ENCODE measurements at places on chromosomes 6 and 20.

DNA sequence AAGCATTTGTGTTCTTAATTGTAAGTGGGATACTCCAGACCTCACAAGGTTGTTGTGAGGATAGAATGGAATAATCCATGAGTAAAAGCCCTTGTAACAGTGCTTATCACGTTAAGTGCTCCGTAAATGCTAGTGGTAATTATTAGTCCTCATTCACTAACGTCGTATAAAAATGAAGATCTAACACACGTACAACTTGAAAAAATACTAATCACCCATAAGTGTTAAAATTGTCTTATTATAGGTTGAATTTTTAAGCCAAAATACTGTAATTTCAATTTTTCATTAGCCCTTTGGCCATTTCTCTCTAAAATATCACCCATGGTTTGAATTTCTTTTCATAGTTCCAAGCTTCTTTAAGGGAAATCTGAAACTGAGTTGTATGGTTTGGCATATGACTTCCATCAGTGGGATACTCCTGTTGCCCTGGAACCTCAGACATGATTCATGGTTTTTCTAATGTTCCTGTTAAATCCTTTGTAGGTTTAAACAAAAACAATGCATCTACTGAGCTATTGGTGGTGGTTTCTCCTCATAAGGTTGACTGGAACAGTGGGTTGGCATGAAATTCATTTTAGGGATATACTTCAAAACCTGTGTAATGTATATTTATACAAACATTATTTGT, 19.1 kb downstream of the XRN2 start:
- peak; percentile 1 for DNase-seq

GRCh38 chr6:92114091-92114675, 1305.2 kb downstream of the EPHA7 start:
- no peak for DNase-seq

DNA sequence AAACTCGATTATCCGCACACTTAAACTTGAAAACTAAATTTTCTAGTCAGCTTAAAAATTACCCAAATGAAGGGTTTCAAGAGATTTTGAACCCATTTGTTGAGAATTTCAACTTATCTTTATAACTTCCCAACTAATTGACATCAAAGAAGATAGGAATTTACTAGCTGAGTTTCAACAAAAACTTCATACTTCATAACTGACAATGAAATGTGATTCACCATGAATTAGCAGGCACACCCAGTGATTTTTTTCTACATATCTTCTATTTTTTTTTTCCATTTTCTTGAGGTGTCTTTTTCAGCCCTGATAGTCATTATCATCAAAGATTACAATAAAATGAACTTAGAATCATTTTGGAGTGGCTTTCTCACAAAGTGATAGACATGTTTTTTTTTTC, 26.7 kb downstream of the TNFAIP3 start:
- no peak for DNase-seq

DNA sequence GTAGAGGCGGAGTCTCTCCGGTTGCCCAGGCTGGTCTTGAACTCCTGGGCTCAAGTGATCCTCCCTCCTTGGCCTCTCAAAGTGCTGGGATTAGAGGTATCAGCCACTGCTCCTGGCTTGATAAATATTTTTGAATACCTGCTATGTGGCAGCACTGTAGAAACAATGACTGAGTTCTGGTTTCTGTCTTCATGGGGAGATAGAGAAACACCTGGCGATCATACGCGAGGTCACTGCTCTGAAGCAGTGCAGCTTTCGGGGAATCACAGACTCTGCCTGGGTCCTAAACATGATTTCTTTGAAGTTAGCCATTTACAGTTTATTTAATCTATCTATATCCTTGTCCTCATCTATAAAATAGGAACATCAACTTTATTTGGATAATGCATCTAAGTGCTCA, 31.2 kb downstream of the DOK5 start:
- no peak for DNase-seq

DNA sequence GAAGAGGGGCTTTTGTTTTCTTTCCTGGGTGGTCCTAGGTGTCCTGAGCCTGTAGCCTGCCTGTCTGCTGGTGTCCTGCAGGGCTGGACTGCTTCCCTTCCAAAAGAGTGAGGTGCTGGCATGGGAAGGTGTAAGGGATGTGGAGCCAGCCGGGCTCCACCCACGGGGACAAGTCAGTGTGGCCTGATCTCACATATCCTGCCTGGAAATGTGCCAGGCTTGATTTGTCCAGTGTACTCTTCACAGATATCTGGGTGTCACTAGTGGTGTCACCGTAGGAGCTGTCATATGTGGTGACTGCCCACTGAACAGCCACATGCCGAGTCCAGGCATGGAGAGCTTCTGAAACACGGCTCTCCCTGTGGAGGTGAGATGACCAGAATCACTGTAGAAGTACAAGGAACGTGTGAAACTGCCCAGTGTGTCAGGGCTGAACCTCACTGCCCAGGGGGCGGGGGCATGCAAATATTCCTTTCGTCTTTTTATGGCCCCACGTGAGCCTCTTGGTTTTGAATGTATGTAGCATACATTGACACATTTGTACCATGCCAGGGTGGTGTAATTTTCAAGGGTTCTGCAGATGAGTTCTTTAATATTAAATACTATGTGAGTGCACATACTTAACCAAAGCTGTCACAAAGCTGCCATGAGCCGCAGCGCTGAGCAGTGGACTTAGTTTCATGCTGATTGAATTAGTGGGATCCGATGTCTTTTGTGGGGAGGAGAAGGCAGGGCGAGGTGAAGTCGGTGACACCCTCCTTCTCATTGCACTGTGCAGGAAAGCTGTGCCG, 55.8 kb downstream of the CDH4 start:
- DNase-seq = no peak

- DNase-seq = peak; percentile 45
Observed at GRCh38 chr6:2396846-2397630, 151.6 kb upstream of the GMDS start.

- no peak for DNase-seq
Observed at GRCh38 chr6:101290346-101290745, 103.2 kb upstream of the GRIK2 start.

GRCh38 chr6:18350271-18350670, 36.9 kb upstream of the RNF144B start:
- no peak for DNase-seq

GRCh38 chr6:155595284-155595683, 139.6 kb upstream of the NOX3 start:
- DNase-seq = no peak

- no peak for DNase-seq
Observed at GRCh38 chr6:125942672-125943527, 13.7 kb upstream of the HINT3 start.

DNA sequence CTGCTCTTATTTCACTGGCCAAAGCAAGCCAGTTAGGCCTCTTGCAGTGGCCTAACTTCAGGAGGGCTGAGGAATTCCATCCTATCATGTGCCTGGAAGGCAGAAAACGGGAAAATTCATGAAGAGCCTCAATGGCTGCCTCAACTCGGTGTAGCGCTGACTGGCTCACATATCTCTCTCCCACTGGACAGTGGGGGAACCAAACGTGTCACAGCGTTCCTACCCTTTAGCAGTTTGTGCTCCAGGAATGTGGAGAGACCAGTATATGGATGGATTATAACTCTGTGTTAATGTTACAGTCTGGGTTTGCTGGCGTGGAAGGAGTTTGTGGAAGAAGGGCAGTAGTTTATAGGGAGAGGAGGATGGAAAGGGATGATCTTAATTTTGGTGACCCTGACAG, 11.8 kb upstream of the C2 start:
- no peak for DNase-seq

DNA sequence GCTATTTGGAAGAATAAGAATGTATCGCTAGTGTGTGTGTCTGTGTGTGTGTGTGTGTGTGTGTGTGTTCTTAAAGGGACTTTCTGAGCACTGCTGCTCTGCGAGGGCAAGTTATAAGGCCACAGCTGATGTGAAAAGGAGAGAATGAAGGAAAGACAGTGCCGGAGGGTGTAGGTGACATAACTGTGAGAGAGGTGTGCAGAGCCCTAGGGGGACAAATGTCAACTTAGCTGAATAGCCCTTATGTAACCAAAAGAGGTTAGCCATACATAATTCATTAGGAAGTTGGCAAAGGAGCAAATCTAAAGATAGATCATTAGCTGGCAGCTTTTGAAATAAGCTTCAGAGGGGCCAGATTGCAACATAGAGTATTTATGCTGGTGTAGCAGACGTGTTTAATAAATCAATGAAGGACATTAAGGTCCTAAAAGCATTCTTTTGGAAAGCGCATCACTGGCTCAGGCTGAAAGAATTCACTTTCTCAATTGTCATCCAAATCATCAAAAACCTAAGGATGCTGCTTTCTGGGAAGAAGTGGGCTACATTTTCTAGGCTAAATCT, 81.0 kb downstream of the NDUFAF5 start:
- peak; percentile 80 for DNase-seq

GRCh38 chr6:42200035-42200434, 5.3 kb upstream of the GUCA1B start:
- DNase-seq = no peak

- no peak for DNase-seq
Observed at GRCh38 chr6:55604021-55604420, 25.0 kb upstream of the HMGCLL1 start.

GRCh38 chr6:38182426-38182825, 362.9 kb downstream of the ZFAND3 start:
- no peak for DNase-seq

GRCh38 chr20:18133962-18134361, 3.7 kb upstream of the KAT14 start:
- DNase-seq = no peak

DNA sequence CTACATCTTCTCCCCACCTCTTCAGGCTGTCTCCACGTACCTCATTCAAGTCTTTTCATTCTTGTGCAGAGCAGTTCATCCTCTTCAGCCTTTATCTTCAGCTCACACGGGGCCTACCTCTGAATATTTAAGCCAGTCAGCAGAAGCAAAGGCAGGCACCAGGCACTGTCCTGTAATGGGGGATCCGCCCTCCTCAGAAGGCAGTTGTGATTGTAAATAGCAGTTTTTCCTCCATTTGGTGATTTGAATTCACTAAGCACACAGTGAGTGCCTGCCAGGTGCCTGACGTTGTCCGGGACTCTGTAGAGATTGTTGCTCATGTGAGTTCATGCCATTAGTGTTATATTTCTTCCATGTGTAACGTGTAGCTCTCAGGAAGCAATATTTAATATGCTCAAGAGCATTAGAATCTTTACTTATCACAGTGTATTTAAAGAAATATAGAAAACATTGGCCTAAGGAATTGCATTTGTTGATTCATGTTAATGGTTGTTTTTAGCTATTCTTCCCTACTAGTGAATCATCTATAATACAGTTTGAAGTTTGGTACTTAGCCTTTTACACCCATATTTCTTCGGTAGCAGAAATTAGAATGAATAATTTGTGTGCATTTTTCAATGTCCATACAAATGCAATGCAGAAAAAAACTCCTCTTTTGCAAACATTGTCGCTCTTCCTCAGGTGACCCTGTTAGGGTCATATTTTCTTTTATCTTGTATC, 17.9 kb downstream of the BPHL start:
- no peak for DNase-seq

DNA sequence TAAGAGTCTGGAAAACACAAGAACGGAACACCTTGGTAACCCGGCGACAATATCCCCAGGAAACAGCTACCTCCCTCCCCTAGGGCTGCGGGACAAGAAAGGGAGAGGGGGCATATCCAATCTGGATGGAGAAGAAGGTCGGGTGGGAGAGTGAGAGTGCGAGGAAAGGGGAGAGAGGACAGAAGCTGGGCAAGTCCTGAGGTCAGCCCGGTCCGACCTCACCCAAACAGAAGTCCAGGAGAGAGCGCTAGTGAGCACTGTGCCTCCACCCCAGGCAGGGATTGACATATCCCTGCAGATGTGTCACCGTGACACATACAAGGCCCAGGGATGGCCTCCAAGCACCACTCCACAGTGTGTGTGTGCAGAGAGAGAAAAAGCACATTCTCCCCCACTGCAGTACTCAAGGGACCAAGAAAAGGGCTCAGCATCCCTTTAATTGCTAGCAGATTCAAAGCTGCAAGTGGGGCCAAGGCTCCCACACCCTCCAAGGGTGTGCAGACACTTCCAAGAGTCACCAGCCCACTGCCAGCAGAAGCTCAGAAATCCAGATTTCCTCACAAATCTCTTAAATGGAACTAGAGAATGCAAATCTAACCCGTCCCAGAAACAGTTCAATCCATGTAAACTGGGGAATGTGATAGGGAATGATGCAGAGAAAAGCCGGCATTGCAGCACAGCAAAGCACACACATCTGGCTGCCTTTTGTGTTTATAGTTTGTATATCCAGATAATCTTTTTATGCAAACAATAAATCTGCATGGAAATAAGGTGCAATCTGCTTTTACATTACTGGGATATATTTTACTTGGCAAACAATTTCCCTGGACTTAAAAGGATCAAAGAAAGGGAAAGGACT, 3.1 kb downstream of the PXDC1 start:
- peak; percentile 71 for DNase-seq

- no peak for DNase-seq
Observed at GRCh38 chr6:152318278-152318677, 318.9 kb downstream of the SYNE1 start.

- no peak for DNase-seq
Observed at GRCh38 chr20:61662968-61663331, 402.7 kb downstream of the TAF4 start.

- peak; percentile 66 for DNase-seq
Observed at GRCh38 chr6:43608310-43608763, 20.7 kb downstream of the GTPBP2 start.

DNA sequence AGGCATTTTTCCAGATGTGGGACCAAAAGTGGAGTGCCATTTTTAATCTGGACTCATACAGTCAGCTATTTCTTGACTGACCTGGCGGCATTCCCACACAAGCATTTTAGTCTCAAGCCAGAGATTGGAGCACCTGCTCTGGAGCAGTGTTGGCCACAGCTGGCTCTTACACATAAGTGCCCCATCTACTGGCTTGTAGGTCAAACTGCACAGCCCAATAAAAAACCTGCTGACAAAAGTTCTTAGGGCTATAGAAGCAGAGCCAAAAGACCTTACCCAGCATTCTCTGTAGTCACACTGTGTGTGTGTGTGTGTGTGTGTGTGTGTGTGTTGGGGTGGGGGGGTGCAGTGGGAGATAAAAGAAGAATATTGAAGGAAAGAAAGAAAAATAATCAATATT, 38.6 kb upstream of the SENP6 start:
- DNase-seq = no peak

- DNase-seq = no peak
Observed at GRCh38 chr6:64325093-64325492, 689.5 kb downstream of the PHF3 start.
